ENCODE measurements at places on chromosomes 6 and 20.

DNA sequence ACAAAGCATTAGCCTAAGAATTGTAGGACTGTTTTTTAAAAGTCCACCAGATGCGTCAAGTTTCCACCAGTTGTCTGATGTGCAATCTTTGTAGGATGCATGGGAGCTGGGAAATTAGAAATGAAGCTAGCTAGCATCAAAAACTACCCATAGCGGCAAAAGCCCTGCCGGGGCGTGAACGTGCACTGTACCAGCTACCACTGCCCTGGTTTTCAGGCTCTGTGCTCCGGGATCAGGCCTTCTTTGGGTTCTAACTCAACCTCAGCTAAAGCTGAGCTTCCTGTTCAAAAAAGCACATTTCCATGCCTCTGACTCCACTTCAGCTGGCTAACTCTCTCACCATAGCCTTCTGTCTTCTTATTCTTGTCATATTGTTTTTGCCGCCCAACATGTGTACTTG is 26.9 kb upstream of the FUCA2 start:
- DNase-seq: no peak

GRCh38 chr20:63432577-63433325 is 39.7 kb downstream of the KCNQ2 start:
- DNase-seq: no peak

GRCh38 chr6:19802656-19803055 is 34.5 kb upstream of the ID4 start:
- DNase-seq: no peak

GRCh38 chr20:14543040-14543439 is 205.6 kb upstream of the FLRT3 start:
- no peak for DNase-seq

GRCh38 chr6:121531658-121532169 is 96.3 kb downstream of the GJA1 start:
- DNase-seq: no peak

DNA sequence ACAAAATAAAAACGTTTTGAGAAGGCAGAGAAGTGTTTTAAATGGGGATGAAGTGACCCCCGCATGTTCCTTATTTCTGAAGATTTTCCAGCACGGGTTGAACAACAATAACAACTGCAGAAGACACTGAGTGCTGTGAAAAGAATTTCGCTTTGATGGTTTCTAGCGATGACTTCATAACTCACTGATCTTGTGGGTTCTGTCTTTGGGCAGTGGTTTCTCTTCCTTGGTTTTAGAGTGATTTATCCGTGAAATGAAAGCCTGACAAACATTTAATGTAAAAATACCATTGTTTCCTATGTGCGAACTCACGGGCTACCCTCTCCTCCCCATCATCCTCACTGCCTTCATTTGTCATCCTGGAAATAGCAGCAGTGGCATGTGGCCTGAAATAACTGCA is 793.9 kb downstream of the QKI start:
- no peak for DNase-seq

DNA sequence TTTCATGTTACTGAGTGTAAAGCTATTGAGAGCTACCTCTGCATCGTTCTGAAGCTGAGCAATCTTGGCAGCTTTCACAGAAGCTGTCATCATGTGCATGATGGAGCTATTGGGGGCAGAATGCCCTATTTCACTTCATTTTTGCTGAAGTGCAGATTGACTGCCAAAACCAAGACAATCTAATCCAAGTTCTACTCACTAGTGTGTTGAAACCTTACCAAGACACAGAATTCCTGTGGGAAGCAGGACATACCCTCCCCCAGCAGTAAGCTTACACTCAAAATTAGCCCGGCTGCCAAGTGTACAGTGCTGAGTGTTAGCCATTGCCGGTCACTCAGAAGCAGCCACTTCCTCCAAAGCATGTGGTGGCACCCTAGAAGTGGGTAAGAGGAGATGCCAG is 177.3 kb upstream of the TENT5A start:
- DNase-seq: no peak

- DNase-seq: no peak
Observed at GRCh38 chr6:13311155-13311554, 17.2 kb downstream of the TBC1D7 start.

All from Kasumi-1 (cell line).